Activated T-cell treated with anti-CD3 and anti-CD28 coated beads, Interleukin-2, amount 50 U/mL, for 4 hours (primary cell): ENCODE measurements at places on chromosomes 3 and 15.

- DNase-seq: peak; percentile 71
Observed at GRCh38 chr3:10242182-10243065, 5.8 kb upstream of the TATDN2 start.

DNA sequence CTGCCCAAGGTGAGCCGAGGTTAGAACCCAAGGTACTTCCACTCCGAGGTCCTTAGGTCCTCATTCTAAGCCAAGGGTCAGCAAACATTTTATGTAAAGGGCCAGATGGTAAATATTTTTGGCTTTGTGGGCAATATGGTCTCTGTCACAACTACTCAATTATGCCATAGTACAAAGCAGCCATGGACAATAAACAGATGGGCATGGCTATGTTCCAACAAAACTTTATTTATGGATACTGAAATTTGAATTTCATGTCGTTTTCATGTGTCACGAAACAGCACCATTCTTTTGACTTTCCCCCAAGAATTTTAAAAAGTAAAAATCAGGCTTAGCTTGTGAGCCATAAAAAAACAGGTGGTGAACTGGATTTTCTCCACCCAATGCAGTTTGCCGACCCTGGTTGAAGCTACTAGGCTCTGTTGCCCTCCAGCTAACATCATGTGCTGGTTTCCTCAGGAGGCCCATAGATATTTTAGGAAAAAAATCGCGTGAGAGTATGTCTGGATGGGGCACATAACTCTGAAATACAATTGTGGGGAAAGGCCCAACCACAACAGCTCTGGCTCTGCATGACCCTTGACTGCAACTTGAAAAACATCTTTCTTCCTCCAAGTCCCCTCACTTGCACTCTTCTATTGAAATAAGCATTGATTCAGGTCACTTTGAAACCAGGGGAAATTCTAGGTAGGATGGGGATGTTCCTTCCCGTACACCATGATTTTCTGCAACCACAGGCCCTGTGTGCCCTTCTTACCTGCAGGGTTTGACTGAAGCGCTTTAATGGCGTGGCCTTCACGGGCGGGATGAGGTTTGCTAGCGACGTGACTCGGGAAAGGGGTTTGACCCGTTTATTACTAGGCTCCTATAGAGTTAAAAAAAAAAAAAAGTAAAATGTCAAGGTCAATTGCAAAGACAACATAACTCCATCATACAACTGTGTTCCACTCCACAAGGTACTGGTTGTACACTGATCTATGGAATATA lies 28.5 kb downstream of the ARHGEF3 start:
- DNase-seq: no peak

DNA sequence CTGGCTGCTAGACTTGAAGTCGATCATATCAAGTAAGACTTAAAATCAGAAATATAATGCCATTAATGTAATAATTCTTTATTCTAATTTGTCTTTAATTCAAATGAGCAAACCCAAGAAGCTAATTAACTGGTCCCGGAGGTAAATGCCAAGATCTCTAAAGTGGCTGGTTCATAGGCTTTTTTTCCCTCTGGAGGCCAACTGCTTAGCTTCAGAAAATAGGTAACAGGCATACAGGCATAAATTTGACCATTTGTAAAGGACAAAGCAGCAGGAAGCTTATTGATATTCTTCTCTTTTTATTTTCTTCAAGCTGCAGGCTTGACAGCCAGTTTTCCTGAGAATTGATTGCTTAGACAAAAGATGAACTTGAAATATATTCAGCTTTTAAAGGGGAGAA lies 158.6 kb upstream of the RAP2B start:
- no peak for DNase-seq

DNA sequence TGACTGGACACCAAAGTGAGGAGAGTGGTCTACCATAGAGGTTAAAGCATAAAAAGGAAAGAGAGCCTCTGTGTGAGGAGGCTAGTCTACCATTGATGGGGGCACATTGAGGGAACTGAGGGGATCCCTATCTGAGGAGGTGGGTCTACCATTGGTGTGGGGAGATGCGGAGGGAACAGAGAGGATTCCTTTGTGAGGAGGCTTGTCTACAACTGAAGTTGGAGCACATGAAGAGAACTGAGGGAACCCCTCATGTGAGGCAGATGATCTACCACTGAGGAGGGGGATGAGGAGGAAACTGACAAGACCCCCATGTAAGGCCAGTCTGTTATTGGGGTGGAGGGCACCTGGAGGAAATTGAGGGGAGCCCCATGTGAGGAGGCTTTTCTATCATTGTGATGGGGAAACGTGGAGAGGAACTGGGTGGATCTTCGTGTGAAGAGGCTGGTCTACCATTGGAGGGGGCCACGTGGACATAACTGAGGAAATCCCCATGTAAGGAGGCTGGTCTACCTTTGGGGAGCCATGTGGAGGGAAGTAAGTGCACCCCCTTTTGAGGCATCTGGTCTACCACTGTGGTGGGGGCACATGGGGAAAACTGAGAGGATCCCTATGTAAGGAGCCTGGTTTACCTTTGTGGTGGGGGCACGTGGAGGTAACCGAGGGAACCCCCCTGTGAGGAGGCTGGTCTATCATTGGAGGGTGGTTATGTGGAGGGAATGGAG lies 160.1 kb downstream of the FBLN2 start:
- no peak for DNase-seq

- DNase-seq: no peak
Observed at GRCh38 chr15:81221449-81221848, 24.8 kb downstream of the IL16 start.
